ENCODE measurements at places on chromosomes 4 and X.

GRCh38 chr4:38129460-38130227 lies 169.4 kb downstream of the PTTG2 start:
- DNase-seq: no peak

GRCh38 chr4:78291277-78291676 lies 234.2 kb downstream of the FRAS1 start:
- no peak for DNase-seq

DNA sequence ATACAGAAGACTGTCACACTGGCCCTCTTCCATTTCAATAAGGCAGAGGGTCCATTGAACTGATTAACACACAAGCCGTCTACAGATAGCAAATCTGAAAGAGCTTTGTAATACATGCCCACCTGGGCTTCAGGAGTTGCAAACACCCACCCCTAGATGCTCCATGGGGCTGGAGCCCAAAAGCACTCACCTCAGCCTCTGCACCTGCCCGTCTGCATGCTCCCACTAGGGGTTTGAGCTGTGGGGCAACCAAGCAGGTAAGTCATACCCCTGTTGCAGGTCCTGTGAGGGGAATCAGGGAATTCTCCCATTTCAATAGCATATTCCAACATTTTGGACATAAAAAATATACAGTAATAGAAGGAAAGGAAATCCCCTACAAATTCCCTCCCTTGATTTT lies 243.0 kb upstream of the KCNIP4 start:
- no peak for DNase-seq

GRCh38 chr4:159015841-159016240 lies 87.0 kb upstream of the RAPGEF2 start:
- no peak for DNase-seq

GRCh38 chrX:8684201-8684965 lies 47.6 kb downstream of the ANOS1 start:
- DNase-seq: no peak

DNA sequence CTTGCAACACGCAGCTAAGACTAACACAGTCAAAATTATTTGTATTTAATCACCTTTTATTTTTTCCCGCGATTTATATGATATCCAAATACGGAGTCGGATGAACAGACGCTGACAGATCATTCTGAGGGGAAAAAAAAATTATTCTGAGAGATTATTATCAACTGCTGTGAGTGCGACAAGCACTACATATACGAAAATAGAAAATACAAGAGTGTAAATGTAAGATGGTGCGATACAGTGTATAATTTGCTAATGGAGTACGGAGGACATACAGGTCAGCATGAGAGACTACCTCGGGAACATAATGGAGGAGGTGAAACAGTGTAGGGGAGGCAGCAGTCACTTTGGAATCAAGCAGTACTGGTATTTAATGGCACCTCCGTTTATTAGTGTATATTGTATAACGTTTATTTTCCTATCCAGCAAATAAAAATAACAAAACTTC lies 2.8 kb upstream of the LIN54 start:
- no peak for DNase-seq

GRCh38 chr4:47668810-47669408 lies 169.0 kb downstream of the CORIN start:
- DNase-seq: peak; percentile 52

DNA sequence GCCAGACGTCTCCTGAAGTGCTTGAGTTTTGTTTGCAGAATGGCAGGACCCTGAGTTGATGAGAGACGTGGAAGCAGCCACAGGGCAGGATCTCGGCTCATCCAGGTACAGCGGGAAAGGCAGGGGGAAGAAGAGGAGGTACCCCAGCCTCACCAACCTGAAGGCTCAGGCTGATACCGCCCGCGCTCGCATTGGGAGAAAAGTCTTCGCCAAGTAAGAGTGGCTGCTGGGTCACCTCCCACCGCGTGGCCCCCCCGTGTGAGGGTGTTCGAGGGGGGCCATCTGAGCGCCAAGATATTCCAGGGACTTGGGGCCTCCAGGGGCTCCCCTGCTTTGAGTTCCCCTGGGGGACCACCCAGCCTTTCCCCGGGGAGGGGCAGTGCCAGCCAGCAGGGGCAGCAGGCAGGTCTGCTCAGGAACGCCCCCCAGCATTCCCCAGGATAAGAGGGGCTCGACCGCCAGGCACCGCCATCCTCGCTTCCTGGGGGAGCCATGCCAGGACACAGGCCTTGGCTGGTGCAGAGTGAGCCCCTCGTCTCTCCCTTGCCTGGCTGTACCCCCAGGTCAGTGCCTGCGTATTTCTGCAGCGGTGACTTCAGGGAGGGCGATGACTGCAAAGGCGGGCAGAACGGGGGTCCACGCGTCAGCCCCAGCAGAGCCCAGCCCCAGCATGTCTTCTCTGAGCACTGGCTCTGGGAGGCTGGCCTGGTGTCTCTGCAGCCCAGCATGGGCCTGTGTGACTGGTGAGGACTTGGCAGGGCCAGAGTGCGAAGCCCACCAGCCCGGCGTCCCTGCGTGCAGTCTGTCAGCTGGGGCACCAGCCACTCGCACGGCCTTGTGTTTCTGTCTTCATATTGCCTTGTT lies 22.3 kb downstream of the NKX1-1 start:
- DNase-seq: no peak

GRCh38 chrX:130171446-130172126 lies at the start of gene RAB33A:
RAB33A (plus strand) TSS chrX:130171962; CDS start chrX:130172063, 101 bp downstream.
- peak; percentile 9 for DNase-seq

GRCh38 chrX:46754036-46754435 lies 4.9 kb downstream of the SLC9A7 start:
- DNase-seq: no peak

DNA sequence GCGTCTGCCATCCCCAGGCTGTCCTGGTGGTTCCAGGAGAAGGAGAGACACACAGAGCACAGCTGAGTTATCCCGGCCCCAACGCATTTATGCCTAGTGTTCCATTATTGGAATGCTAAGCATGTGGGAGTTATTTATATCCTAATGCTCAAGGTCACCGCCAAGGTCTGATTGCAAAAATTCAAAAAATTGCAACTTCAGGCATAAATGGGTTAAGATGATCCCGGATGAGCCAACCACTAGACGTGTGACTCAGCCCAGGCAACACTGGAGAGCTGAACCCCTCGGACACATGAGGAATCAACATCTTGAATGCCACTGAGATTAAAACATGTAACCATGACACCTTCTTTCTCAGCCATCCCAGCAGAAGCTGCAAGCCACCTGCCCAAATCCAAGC lies 3.8 kb upstream of the ZCCHC4 start:
- DNase-seq: no peak

DNA sequence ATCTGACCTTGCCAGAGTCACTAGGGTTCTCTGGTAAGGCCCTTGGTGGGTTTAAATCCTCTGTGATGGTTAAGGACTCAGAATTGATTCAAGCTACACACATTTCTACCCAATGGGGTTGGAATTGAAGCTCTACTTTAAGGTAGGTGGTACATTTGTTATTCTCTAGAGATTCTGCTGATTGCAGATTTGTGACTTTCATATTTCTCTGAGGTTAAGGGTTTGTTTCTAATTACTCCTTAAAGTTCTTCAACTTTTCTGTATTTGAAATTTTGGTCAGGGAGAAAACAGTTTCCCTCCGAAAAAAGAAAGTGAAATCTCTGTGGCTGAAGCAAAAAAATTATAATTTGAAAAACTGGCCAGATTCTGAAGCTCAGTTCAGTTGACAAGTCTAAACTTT lies 25.8 kb upstream of the USP46 start:
- DNase-seq: no peak

DNA sequence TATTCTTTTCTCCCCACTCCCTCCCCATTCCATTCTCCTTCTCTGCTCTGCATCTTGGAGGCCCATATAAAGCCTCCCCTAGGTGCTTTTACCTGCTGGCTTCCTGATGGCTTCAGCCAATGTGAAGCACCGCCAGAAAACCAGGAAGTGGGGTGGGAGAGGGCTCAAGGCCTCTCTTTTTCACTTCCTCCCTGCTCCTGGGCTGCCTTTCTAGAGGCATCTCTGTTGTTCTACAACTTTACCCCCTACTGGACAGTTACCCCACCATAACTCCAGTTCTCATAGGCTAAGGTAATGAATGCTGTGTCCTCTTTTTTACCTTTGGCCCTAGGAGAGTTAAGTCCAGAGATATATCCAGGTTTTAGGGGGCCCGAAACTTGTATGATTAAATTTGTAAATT lies 62.4 kb upstream of the PPARGC1A start:
- DNase-seq: peak; percentile 4

DNA sequence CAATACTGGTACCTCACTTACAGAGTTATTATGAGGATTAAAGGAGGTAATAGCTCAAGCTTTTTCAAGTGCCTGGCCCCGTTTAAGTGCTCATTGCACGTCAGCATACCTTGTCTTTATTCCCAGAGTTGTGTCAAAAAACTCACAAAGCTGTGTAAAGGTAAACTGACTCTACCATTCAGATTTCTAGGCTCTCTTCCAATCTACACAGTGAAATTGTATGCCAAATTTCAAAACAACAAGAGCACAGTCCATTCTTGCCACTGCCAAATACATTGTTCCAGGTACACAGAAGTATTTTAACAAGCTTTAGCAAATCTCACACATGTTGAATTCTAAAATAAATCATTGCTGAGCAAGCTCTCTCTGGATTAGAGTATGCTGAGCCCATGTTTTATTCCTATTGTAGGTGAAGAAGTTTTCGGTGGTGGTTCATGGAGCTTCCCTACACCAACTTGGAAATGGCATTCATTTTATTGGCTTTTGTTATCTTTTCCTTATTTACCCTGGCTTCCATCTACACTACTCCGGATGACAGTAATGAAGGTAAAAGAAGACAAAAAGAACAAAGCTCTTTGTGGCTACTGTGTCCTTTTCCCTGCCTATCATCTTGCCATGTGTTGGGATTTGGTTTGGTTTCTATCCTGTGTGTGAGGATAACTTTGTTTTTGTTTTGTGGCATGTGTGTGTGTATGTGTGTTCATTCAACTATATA lies 16.2 kb downstream of the SMIM31 start:
- DNase-seq: no peak

GRCh38 chr4:76623217-76624045 lies 188.4 kb downstream of the SHROOM3 start:
- DNase-seq: no peak

- DNase-seq: no peak
Measured at GRCh38 chr4:81751531-81752289, 280.0 kb upstream of the RASGEF1B start.

GRCh38 chr4:93828332-93828994 lies at the start of gene ATOH1:
ATOH1 (plus strand) TSS chr4:93828753; CDS start chr4:93828927, 174 bp downstream.
- peak; percentile 7 for DNase-seq

GRCh38 chrX:11349020-11349419 lies 55.8 kb downstream of the AMELX start:
- DNase-seq: no peak

DNA sequence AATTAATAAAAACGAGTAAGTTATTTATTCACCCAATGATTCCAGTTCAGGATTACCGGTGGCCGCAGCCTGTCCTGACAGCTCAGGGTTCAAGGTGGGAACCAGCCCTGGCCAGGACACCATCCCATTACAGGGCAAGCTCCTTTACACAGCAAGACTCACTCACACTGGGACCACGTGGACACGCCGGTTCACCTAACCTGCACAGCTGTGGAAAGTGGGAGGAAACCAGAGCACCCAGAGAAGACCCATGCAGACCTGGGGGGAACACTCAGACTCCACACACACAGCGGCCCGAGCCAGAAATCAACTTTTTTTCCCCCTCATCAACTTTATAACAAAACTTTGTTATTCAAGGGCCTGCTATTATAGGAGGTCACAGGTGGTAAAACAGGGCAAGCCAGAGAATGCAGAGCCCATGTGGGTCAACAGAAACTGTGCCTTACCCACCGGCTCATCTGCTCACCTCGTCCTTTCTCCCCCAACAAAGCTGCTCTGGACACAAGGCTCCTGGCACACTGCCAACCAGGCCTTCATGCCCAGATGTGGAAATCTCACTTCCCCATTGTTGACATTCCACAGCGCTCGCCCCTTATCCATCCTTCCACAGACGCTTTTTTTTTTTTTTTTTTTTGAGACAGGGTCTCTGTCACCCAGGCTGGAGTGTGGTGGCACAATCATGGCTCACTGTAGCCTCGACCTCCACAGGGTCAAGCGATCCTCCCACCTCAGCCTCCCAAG lies 8.0 kb upstream of the ODAPH start:
- peak; percentile 91 for DNase-seq

DNA sequence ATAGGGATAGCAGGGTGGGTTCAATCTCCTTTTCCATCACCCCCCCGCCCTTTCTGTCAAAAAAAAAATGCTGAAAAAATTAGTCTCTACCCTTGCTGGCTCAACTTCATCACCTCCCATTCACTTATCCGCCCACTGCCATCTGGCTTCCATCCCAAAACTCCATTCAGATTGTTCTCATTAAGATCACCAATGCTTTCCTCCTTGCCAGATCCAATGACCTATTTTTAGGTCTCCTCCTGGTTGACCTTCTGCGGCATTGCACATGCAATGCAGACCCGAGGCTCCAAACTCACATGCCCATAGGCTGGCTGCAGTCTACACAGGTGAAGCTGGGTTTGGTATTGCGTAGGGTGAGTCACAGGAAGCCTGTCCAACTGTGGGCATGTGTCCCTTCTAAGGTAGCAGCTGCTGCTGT lies 21.1 kb upstream of the STIM2 start:
- no peak for DNase-seq

DNA sequence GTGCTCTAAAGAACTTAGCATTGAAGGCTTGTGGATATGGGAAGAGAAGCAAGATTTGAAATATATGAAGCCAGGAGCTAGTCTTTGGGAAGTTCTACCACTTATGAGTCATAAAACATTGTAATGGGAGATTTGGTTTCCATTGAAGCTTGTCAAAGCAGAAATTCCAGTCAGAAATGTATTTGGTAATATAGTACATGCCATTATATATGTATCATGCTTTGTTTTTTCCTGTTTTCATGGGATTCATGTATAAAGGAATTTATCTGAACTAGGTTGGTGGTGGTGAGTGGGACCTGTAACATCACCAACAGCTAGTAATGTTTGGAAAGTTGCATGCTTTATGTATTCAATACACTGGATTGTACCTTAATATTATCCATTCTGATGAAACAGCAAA lies 14.6 kb upstream of the DCAF8L2 start:
- DNase-seq: no peak

DNA sequence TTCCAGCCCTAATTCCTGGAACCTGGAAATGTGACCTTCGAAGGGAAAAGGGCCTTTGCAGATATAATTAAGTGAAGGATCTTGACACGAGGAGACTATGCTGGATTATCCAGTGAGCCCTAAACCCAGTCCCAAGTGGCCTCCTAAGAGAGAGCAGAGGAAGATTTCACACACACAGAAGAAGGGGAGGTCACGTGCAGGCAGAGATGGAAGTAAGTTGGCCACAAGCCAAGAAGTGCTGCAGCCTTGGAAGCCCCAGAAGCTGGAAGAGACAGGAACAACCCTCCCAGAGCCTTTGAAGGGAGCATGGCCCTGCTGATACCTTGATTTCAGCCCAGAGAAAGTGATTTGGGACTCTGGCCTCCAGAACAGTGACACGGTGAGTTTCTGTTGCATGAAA lies 51.9 kb downstream of the EVC2 start:
- DNase-seq: no peak

DNA sequence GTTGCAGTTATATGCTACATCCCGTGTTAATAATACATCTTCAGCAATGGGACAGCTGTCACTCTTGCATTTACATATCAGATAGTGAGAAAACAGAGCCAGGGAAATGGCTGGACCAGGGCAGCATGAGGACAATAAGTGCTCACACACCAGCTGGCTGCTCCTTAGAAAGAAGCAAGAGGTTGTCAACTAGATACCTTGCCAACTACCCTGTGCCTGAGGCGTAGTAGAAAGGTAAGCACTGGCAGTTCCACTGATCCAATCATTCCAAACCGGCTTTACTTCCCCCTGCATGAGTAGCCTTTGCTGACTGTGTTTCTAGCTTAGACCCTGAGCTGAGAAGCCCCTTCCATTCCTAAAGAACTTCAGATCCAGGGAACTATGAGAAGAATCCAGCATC lies 52.2 kb upstream of the FGF13 start:
- DNase-seq: no peak
